ENCODE measurements at places on chromosomes 2 and 18. TPM values are rescaled to one million over a fixed set of nuclear protein-coding genes. Genes with fewer than 3 reads are reported as not detected.

DNA sequence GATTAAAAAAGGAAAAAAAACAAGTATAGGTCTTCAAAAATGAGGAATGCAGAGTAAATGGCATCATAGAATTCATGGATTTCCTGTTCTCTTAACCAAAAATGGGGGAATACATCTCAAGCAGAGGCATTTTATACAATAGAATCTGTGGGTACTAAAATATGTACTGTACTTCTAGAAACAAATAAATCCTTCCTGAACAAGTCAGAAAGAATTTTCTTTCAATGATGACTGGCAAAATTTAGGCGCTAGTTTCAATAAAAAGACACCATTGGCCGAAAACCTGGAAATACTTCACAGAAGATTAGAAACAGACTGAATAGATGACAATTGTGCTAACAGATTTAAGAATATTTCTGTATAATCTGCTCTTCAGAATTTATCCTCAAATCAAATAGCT lies 15.1 kb downstream of the TRAK2 start:
- DNase-seq, result no peak

GRCh38 chr2:12430407-12431133 lies 286.2 kb upstream of the TRIB2 start:
- no peak for DNase-seq

ITGA6 gene
- total RNA-seq, result 26.7 TPM

SERPINB7 gene
- total RNA-seq, result 8.5 TPM

DNA sequence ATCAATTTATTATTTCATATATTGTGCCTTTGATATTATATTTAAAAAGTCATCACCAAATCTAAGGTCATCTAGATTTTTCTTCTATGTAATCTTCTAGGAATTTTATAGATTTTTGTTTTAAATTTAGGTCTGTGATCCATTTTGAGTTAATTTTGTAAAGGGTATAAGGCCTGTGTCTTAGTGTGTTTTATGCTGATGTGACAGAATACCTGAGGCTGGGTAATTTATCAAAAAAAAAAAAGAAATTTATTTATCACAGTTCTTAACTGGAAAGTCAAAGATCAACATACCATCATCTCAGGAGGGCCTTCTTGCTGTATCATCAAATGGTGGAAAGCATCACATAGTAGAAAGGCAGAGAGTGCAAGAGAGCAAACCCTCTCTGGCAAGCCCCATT lies 216.2 kb downstream of the PDE1A start:
- DNase-seq, result no peak

PPM1B gene
- total RNA-seq, result 41.2 TPM

GRCh38 chr2:218128781-218129457 lies 3.1 kb downstream of the CXCR2 start:
- no peak for DNase-seq

DNA sequence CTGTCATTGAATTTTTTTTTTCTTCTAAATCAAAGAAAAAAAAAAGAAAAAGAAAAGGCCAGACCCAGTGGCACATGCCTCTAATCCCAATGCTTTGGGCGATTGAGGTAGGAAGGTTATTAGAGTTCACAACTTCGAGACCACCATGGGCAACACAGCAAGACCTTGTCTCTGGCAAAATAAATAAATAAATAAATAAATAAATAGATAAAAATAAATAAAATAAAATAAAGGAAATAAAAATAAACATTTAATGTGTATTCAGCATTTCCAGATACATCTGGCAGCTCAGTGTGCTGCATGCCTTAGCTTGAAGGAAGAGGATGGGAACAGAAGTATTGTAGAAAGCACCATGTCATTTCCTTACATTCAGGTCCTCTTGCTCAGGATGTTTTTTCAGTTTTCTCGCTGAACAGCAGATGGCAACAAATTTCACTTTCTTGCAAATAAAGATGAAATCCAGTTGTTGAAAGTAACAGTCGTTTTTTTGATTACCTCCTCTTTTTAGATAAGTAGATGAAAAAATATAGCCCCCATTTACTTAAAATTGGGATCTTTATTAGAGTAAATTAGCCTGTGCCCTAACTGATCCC lies 25.7 kb upstream of the FAM178B start:
- peak; percentile 25 for DNase-seq
